Upper lobe of left lung (tissue), 6 donors: ENCODE measurements at places on chromosomes 6 and 20.

DNA sequence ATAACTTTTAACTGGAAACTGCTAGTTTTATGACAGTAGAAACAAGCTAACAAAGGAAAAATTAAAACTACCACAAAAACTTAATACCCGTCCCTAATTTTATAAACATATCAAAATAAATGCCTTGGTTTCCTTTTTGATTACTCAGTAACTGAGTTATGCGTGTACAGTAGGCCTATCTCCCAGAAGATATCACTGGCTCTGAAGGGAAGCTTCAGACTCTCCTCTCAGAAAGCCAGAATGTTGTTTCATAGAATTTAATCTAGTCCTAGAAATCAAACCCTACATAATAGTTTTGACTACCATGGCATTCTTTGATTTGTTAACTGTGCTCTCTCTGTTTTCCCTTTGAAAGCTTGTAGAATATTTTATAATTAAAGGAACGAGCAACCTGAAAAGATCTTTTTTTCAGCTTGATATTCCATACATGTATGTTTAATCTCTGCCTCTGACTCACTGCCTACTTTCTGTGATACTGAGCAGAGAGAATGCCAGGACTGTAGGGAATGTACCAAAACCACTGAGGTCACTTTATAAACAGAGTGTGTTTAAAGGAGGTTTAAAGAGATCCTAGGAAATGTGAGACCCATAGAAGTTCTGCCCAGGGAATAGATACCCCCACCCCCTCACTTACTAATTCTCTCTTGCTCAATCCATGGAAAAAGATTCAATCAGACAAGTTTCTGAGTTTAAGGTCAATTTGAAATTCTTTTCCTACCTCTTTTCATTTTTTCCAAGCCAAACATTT, 311.5 kb downstream of the HDGFL1 start:
- no peaks in the 10 kb centered on the region for H3K36me3 ChIP-seq
- DNase-seq = no peak
- H3K27me3 ChIP-seq = no peaks in the 10 kb centered on the region

DNA sequence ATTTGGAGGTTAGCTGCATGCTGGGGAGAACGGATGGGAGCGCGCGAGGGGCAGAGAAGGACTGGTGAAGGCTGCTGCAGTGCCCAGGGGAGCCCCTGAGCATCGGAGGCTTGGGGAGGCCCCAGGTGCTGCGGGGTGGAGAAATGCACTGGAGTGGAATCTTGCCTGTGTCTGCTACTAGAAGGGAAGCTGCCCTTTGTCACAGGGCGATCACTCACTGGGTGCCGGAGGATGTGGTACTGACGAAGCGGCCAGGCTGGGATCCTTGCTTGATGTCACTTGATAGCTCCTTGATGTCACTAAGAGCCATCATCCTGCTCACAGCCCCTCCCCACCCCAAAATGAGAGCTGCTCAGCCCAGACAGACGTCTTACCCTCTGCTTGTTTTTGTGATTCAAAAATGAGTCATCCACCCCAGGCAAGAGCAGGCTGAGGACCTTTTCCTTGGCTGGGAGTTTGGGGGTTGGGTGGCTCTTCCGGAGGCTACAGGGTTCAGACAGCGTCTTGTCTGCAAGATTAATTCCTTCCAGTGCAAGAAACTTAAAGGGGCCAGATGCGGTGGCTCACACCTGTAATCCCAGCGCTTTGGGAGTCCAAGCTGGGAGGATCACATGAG, 62.6 kb upstream of the PMEPA1 start:
- DNase-seq = peak; percentile 34
- no peaks in the 10 kb centered on the region for H3K27me3 ChIP-seq
- no peak overlapping the region for H3K27ac ChIP-seq
- H3K4me1 ChIP-seq = no peaks in the 10 kb centered on the region
- no peak overlapping the region for H3K4me3 ChIP-seq

- H3K27ac ChIP-seq = no peak overlapping the region
- H3K4me1 ChIP-seq = peaks cover 7% of the 10 kb centered on the region
- no peak overlapping the region for H3K4me3 ChIP-seq
- H3K27me3 ChIP-seq = no peaks in the 10 kb centered on the region
- no peaks in the 10 kb centered on the region for H3K36me3 ChIP-seq
- peak; percentile 83 for DNase-seq
Measured at GRCh38 chr6:37650071-37650481, 47.6 kb downstream of the MDGA1 start.

GRCh38 chr20:62819494-62820174, 2.8 kb downstream of the COL9A3 start:
- H3K4me3 ChIP-seq = no peak overlapping the region
- peaks cover 52% of the 10 kb centered on the region for H3K4me1 ChIP-seq
- H3K36me3 ChIP-seq = no peaks in the 10 kb centered on the region
- peaks cover 46% of the 10 kb centered on the region for H3K27me3 ChIP-seq
- peak; percentile 68 for DNase-seq

GRCh38 chr6:37919417-37920157, 100.1 kb downstream of the ZFAND3 start:
- no peak overlapping the region for H3K4me3 ChIP-seq
- no peaks in the 10 kb centered on the region for H3K36me3 ChIP-seq
- H3K27ac ChIP-seq = no peak overlapping the region
- no peak for DNase-seq
- H3K4me1 ChIP-seq = no peaks in the 10 kb centered on the region
- H3K27me3 ChIP-seq = no peaks in the 10 kb centered on the region

DNA sequence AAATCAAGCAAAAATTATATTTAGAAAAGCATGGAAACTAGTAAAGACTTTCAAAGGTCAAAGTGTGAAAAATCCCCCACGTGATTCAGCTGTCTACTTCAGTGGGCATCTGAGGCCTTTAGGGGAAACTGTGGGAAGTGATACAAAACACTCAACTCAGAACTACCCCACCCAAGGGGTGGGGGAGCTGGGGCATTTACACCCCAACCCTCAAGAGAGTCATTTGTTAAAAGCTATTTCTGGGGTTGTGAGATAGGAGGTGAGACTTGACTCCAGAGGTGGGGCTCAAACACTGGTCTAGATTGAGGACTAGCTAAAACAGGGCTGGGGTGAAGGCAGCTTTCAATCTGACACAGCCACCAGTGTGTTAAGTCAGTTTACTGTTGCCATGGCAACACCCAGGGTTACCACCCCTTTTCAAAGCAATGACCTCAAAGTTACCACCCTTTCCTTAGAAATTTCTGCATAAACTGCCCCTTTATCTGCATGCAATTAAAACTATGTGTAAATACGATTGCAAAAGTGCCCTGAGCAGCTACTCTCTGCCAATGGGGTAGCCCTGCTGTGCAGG, 9.9 kb upstream of the GTSF1L start:
- no peaks in the 10 kb centered on the region for H3K27me3 ChIP-seq
- no peaks in the 10 kb centered on the region for H3K36me3 ChIP-seq
- no peak overlapping the region for H3K4me3 ChIP-seq
- H3K4me1 ChIP-seq = no peaks in the 10 kb centered on the region
- DNase-seq = no peak
- H3K27ac ChIP-seq = no peak overlapping the region

GRCh38 chr6:16929809-16930208, 168.5 kb upstream of the ATXN1 start:
- H3K36me3 ChIP-seq = no peaks in the 10 kb centered on the region
- H3K4me1 ChIP-seq = no peaks in the 10 kb centered on the region
- H3K27ac ChIP-seq = no peak overlapping the region
- DNase-seq = no peak
- no peaks in the 10 kb centered on the region for H3K27me3 ChIP-seq

DNA sequence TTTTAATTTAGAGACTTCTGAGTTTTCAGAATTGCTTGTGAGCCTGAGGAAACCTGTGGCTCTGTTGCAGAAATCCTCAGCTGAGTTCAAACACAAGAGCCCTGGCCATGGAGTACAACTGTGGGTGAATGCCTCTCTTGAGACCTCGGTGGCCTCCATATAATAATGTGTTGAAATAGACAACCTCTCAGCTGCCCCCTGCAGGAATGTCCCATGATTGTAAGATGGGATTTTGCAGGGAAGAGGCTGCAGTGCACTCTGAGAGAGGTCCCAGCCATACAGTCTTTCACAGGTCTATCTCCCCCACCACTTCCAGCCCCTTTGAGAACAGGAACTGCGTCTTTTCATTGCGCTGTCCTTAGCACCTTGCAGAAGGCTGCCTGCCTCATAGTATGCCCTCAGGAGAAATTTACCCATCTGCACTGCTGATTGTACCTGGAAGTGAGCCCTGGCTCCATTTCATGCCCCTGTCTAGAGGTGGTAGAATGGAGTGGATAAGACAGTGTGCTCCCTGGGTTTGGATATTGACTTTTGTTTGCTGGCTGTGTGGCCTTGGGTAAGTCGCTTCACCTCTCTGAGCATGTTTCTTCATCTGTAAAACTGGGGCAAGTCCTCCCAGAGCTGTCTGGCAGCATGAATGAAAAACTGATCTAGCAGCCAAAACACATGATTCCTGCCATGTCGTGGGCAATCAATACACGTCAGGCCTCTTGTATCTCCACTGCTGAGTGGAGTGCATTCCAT, 16.8 kb upstream of the CDH22 start:
- H3K27ac ChIP-seq = no peak overlapping the region
- no peaks in the 10 kb centered on the region for H3K4me1 ChIP-seq
- H3K27me3 ChIP-seq = no peaks in the 10 kb centered on the region
- no peak overlapping the region for H3K4me3 ChIP-seq
- no peaks in the 10 kb centered on the region for H3K36me3 ChIP-seq

GRCh38 chr6:26249707-26249956, 115.4 kb upstream of the BTN3A2 start:
- peak; percentile 54 for DNase-seq
- H3K4me1 ChIP-seq = peaks cover 7% of the 10 kb centered on the region
- H3K27ac ChIP-seq = peak overlapping the region; percentile 90
- H3K27me3 ChIP-seq = no peaks in the 10 kb centered on the region
- peak overlapping the region; percentile 3 for H3K4me3 ChIP-seq

- H3K27me3 ChIP-seq = no peaks in the 10 kb centered on the region
- no peaks in the 10 kb centered on the region for H3K36me3 ChIP-seq
- peak; percentile 30 for DNase-seq
- no peaks in the 10 kb centered on the region for H3K4me1 ChIP-seq
- H3K4me3 ChIP-seq = no peak overlapping the region
Measured at GRCh38 chr20:15236812-15237211, 899.4 kb upstream of the FLRT3 start.

DNA sequence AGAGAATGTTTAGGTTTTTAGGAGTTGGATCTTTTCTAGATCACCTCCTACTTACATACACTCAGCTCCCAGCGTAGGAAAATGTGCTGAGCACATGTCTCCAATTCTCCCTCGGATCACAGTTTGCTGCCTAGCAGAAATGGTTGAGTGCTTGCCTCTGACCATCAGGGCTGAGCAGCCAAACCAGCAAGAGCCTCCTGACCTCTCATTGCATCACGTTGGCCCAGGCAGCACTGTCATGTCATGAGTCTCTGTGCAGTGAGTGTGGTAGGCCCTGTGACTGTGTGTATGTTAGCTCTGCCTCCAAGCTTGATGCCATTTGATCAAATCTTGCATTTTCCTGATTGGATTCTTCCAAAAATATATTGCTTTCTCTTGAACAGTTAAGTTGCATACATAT, 112.0 kb downstream of the LRRC1 start:
- DNase-seq = no peak
- H3K36me3 ChIP-seq = no peaks in the 10 kb centered on the region
- H3K27ac ChIP-seq = no peak overlapping the region
- no peaks in the 10 kb centered on the region for H3K4me1 ChIP-seq
- no peaks in the 10 kb centered on the region for H3K27me3 ChIP-seq
- H3K4me3 ChIP-seq = no peak overlapping the region

- no peak overlapping the region for H3K4me3 ChIP-seq
- no peaks in the 10 kb centered on the region for H3K27me3 ChIP-seq
- peaks cover 8% of the 10 kb centered on the region for H3K4me1 ChIP-seq
- no peak for DNase-seq
Measured at GRCh38 chr20:45998337-45998736, 10.4 kb upstream of the MMP9 start.

GRCh38 chr6:116251568-116252384, 2.1 kb downstream of the TSPYL4 start:
- H3K27ac ChIP-seq = no peak overlapping the region
- peaks cover 45% of the 10 kb centered on the region for H3K4me1 ChIP-seq

DNA sequence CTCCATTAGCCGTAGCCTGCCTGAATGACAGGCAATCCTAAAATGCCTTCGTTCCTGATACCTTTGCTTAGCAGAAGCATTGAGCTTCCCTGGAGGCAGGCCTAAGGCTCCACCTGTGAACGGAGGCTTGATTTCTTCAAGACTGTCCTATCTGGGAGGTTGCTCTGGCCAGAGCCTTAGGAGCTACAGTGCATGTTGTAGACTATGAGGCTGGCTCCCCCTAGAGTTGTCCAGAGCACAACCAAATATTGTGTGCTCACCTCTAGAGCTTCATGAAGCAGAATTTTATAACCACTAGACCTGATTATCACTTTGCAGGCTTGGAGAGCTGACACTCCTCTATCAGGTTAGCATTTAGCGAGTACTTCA, 217.8 kb downstream of the MAFB start:
- no peaks in the 10 kb centered on the region for H3K27me3 ChIP-seq
- no peaks in the 10 kb centered on the region for H3K36me3 ChIP-seq
- peaks cover 7% of the 10 kb centered on the region for H3K4me1 ChIP-seq
- DNase-seq = no peak
- H3K4me3 ChIP-seq = no peak overlapping the region
- H3K27ac ChIP-seq = peak overlapping the region; percentile 57

DNA sequence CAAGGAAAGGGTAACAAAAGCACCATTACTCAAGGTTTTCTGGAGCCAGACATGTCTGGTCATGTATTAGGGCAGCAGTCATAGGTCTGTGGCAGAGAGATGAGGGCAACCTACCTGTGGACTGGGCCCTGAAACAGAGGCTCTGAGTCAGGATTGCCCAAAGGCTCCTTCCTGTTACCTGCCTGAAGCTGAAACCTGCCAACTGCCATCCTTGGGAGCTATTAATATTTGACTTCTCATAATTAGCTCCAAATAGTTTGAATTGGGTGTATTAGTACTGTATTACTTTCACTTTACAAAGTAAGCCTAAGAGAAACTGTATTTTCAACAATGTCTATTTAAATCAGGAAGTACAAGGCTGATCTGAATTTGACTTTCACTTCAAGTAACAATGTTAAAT, 72.0 kb upstream of the TBX18 start:
- no peak overlapping the region for H3K27ac ChIP-seq
- no peak for DNase-seq
- H3K4me3 ChIP-seq = no peak overlapping the region

GRCh38 chr6:150667977-150668716, 68.5 kb downstream of the PLEKHG1 start:
- no peaks in the 10 kb centered on the region for H3K36me3 ChIP-seq
- H3K27ac ChIP-seq = peak overlapping the region; percentile 43
- no peaks in the 10 kb centered on the region for H3K27me3 ChIP-seq
- H3K4me3 ChIP-seq = no peak overlapping the region
- peaks cover 18% of the 10 kb centered on the region for H3K4me1 ChIP-seq

DNA sequence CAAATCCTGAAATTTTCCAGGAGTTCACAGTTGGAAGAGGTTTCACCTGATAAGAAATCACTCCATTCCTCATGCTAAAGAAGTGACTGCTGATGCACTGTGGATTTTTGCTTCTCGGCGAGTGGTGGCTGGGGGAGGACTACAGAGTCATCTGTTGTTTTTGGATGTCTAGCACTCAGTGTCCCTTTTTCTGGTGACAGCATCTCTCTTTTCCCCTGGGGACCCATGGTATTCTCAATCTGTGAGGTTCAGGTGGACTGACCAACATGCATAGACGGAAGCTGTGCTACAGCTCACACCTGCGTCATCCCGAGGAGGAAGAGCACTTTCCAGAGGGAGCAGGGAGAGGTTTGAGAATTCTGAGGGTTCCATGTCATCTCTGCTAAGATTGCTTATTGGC, 42.7 kb upstream of the ZNF831 start:
- DNase-seq = no peak
- H3K36me3 ChIP-seq = no peaks in the 10 kb centered on the region
- no peak overlapping the region for H3K4me3 ChIP-seq

- DNase-seq = no peak
- no peak overlapping the region for H3K27ac ChIP-seq
- no peaks in the 10 kb centered on the region for H3K4me1 ChIP-seq
- no peaks in the 10 kb centered on the region for H3K27me3 ChIP-seq
- H3K4me3 ChIP-seq = no peak overlapping the region
Measured at GRCh38 chr6:168291450-168291849, 28.1 kb downstream of the DACT2 start.
